ENCODE measurements at places on chromosomes 11 and 22.

GRCh38 chr11:74952752-74953151, 3.7 kb downstream of the SPCS2 start:
- DNase-seq: no peak

- DNase-seq: no peak
These were observed 241.7 kb upstream of the MTNR1B start for GRCh38 chr11:92727769-92728168.

- DNase-seq: no peak
These were observed 23.7 kb upstream of the ARFGAP3 start for GRCh38 chr22:42880815-42881214.

- no peak for DNase-seq
These were observed 198.3 kb downstream of the CASP12 start for GRCh38 chr11:104699981-104700380.

DNA sequence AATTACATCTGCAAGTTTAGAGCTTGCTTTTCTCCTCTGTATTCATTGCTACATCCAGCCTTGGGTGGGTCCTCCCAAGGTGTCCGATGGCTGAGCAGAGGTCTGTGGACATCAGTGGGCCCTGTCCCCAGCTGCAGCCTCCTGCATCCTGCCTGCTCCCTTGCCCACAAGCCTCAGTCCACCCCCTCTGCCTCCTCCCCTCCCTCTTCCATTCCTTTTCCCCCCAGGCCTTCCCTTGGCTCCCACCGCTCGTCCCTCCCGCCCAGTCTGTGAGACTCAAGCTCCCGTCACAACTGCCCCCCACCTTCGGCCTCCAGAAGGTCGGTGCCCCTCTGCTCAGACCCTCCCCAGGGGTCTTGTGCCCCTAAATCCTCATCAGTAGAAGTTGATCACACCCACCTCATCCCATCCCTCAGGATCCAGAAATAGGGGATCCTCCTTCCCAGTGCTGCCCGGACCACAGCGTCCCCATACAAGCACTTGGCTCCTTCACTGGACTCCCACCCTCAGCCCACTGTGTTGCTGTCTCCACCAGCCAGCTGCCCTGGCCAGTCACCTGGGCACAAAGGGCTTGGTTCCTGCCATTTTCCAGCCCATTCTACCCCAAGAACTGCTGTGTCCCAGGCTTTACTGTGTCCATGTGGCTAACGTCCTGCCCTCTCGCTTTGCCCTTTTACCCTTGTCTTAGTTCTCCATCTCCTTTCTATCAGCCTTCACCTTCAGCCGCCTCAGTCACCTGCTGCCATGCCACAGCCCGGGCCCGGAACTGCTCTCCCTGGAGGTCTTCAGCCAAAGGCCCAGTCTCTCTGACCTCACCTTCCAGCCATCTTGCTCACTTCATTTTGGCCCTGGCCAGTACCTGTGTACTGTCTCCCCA, 2.2 kb upstream of the OMP start:
- no peak for DNase-seq
